Stimulated activated CD4-positive, alpha-beta T cell treated with anti-CD3 and anti-CD28 coated beads, Interleukin-1b, Interleukin-23, amount 100 ng/mL, for 24 hours (primary cell): ENCODE measurements at places on chromosomes 5 and 9.

GRCh38 chr9:92686954-92687353 lies 17.0 kb upstream of the IPPK start:
- no peak for DNase-seq

DNA sequence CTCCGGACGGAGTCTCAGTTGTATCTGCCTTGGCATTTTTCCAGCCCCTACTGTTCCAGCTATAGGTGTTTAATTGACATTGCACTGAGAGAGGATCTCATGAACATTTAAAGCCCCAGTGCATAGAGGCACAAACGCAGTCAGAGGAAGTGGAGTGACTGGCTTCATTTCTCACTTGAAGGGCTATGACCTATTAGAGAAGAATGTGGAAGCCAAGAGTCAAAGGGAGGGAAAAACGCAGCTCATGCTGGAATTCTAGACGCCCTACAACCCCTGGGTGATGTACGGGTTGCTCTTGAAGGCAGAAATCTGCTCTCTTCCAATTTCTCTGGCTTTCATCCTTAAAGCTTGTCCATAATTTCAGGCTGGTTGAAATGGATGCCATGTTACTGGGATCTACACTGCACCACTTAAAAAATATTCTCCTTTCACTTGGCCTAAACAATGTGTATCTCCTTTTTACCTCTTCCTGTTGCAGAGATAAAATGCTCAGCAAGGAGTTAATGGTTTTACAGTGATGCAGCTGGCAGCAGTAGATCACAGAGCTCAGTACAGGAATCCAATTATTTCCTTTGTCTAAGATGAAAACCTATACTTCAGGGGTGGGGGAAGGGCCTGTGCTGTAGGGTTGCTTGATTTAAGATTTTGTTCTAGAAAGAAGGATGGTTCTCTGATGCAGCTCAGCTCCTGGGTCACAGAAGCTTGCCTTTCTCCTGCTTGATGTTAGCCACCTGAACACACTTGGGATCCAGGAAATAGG lies 61.8 kb upstream of the MAMDC2 start:
- DNase-seq = no peak

DNA sequence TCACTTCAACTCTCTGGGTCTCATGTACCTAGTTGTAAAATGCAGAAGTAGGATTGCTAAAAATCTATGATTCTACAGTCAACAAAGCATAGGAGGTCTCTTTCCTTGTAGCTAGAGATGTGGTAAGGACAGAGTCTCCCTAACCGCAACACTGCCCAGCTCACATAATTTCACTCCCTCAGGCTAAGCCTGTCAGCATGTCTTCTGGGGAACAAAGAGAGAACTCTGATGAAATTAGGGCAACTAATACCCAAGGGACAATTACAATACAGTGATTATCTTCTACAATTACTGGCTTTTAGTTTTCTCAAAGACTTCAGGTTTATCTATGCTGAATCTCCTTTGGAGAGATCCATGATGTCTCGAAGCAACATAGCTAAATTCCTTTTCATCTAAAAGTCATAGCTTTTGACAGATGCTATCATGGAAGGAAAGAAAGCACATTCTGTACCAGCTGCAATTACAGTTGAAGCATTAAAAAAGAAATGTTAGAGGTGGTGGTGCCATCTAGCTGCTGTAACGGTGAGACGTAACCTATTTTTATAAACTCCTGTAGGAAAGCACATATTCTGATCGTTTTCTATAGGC lies 141.1 kb upstream of the TARS1 start:
- DNase-seq = no peak

DNA sequence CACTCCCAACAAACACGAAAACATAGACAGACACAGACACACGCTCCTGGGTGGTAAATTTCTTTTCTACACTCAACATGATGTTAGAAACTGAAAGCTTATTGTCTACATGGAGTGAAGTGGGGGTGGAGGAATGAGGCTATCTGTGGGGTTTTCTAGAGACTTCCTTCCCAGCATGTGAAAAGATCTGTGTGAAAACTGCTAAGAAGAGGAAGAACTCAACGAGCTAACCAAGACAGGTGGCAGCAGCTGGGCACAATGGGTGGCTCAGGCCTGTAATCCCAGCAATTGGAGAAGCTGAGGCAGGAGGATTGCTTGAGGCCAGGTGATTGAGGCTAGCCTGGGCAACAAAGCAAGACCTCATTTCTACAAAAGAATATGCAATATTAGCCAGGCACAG lies 7.6 kb downstream of the FYB1 start:
- DNase-seq = no peak

DNA sequence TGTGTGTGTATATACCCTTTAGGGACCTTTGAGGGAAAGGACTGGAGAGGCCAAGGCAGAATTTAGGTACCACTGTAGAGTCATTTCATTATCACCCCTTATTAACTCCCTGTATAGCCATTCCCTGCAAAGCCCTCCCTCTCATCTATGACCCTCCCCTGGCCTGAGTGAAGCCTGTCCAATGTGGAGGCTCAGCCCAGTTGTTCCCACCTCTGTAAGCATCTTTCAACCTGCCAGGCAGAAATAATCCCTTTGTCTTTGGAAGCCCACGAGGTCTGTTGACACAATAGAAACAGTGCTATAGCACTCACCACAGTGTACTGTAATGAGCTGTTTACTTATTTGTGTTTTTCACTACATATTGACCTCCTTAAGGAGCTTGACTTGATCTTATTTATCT lies 88.5 kb upstream of the SEMA6A start:
- DNase-seq = no peak

DNA sequence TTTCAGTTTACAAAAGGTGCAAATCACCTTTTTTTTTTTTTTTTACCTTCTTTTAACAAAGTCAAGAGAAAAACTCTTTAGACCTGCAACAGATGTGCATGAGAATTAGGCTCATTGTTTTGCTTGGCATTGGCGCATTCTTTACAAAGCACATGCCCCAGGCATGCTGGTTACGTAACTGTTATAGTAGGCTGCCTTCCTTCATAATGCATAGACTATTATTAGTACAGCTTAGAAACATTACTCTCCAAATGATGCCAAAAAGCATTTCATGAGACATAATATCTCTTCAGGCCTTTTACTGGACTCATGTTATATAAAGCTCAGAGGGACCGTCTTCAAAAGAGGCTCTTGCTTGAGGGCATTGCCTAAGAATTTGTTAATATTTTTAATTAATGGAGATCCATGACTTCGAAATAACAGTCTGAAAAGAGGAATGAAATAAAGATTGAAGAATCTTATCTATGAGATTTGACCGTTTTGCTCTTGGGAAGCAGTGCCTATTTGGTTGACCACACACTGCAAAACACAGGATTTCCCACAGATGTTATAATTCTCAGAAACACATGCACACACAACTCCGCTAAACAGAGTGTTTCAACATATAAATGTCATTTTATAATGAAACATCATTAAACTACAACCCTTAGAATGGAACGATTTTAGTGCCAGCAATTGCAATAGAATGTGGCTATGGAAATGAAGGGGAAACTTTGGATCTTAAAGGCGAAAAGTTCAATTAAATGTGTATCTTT lies 478.7 kb downstream of the PRR16 start:
- no peak for DNase-seq

DNA sequence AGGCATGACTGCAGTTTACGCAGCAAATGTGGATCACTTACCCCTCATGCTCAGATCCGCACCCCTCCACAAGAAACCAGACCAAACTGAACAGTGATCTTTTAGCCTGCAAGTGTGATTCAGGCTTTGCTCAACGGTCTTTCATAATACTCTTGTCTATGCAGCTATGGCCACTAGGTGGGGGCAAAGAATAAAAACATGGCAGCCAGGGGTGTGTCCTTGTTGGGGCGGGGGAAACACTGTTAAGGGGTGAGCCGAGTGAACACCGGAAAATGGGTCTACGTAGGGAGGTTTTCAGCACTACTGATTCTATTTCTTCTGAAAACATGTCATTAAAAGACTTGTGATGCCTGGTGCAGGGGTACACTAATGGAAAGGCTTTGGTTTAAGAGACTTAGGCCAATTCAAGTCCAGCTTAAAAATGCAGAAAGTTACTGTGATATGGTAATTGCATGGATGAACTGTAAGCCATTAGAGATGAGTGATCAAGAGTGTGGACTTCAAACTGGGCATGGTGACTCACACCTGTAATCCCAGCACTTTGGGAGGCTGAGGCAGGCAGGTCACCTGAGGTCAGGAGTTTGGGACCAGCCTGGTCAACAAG lies 49.9 kb upstream of the GPR151 start:
- DNase-seq = peak; percentile 10

- DNase-seq = no peak
Measured at GRCh38 chr9:93830606-93831005, 124.5 kb downstream of the BARX1 start.

- DNase-seq = no peak
Measured at GRCh38 chr5:111703662-111704061, 53.3 kb downstream of the NREP start.

- DNase-seq = no peak
Measured at GRCh38 chr5:97980291-97980690, 793.2 kb upstream of the RGMB start.

- DNase-seq = no peak
Measured at GRCh38 chr9:91374939-91375338, 13.2 kb upstream of the AUH start.

- no peak for DNase-seq
Measured at GRCh38 chr5:168312606-168313295, 21.3 kb downstream of the WWC1 start.

GRCh38 chr9:121782514-121783110 lies 131.2 kb downstream of the DAB2IP start:
- DNase-seq = no peak

GRCh38 chr9:70031141-70031545 lies 12.5 kb upstream of the MAMDC2 start:
- DNase-seq = no peak

DNA sequence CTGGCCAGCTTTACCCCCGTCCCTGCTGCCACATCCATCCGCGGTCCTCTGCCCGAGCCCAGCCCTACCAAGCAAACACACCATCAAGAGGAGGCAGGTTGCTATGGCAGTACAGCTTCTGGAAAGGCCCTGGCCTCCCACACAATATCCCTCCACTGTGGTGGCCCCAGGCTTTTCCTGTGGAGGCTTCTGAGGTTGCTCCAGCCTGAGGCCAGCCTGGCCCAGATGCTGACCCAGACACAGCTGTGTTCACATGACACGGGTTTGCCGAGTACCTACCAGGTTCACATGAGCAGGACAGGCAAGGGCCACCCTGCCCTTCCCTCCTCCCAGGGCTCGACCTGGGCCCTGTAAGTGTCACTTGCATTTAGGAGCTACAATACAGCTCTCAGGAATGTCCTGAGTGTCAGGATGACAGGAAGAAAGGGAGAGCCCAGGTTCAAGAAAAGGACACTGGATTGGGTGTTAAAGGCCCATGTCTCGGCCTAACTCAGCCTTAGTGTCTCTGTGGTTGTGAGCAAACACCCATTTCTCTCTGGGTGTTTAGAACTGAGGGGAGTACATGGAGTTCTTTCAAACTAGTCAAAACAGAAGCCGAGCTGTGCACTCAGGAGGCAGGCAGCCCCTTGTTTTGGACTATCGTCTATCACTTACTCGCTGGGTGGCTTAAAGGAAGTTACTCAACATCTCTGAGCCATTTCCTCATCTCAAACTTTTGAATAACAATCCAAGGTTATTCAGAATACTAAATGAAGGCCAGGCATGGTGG lies 40.2 kb downstream of the NAIF1 start:
- no peak for DNase-seq

GRCh38 chr5:172904643-172905345 lies 54.4 kb upstream of the RPL26L1 start:
- no peak for DNase-seq

- no peak for DNase-seq
Measured at GRCh38 chr5:135308752-135309151, 90.3 kb downstream of the MACROH2A1 start.

- no peak for DNase-seq
Measured at GRCh38 chr9:37960631-37961030, 56.7 kb upstream of the SLC25A51 start.

- DNase-seq = no peak
Measured at GRCh38 chr5:122755783-122756182, 19.1 kb upstream of the SNX2 start.

DNA sequence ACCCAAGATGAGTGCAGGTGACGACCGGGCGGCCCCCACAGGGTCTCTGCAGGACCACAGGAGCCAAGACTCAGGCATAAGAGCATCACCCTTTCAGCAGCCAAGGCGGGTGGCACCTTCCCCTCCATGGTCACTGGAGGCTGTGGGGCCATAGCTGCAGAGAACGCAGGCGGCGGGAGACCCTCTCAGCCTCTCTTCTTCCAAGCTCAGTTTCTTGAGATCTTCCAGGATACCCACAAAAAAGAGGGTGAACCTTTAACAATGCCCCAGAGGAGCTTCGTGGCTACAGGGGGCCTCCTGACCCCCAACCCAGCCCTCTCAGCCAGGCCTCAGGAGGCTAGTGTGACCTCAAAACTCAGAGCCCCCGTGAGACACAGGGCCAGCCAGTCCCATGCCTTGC lies 5.8 kb upstream of the TBC1D9B start:
- no peak for DNase-seq

DNA sequence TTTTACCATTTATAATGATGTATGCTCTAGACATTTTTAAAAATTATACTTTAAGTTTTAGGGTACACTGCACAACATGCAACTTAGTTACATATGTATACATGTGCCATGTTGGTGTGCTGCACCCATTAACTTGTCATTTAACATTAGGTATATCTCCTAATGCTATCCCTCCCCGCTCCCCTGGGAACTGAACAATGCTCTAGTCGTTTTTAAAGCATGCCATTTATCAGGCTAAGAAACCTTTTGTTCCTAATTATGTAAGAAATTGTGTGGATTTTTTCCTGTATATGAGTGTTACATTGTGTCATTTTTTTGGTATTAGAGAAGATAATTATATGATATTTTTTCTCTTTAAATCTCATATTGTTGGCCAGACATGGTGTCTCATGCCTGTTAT lies 72.8 kb upstream of the SGCD start:
- no peak for DNase-seq

DNA sequence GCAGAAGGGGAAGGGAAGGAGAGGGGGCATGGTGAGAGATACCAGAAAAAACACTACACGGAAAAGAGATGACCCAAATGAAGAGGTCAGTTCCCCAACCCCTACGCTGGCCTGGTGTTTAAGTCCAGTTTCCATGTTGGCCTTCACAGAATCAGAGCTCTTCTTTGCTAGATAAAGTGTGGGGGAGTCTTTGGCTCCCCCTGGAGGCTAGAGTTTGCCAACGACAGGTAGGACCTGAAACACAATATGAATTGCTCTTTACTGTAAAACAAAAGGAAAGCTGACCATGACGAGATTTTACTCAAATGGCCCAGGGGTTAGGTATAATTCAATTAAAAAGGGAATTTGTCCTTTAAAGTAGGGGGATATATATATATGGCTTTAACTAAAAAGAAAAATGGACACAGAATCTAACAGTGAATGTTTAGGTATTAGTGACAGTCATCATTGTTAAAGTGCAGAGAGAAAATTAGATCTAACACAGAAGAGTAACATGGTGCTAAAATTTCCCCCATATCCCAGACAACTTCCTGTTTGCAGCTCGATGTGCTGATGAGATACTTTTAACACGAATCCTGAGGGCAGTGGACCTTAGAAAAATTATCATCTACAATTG lies 92.0 kb downstream of the SV2C start:
- no peak for DNase-seq

- no peak for DNase-seq
Measured at GRCh38 chr5:97608501-97608900, 425.5 kb upstream of the RIOK2 start.
